ENCODE measurements at places on chromosomes 5 and 9. TPM values are rescaled to one million over a fixed set of nuclear protein-coding genes. Genes with fewer than 3 reads are reported as not detected.

Gene YTHDC2
- total RNA-seq = 37.9 TPM

DNA sequence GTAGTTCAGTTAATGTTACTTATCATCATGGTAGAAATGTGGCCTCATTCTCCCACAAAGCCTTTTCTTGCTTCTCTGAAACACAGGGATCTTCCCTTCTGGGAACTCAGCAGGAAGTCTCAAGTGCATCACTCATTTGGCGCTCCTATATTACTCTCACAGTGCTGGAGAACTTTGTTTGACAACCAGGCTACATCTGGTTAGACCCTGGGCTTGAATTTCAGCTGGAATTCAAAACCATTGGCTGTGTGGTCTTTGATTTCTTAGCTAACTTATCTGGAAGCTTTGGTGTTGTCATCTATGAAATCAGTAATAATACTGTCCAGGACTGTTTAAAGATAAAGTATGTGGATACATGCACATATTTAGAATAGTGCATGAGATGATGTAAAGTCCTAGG, 1777.1 kb downstream of the MAT2B start:
- no peak for DNase-seq
- H3K27me3 ChIP-seq = no peaks in the 10 kb centered on the region
- H3K27ac ChIP-seq = no peak overlapping the region
- no peak overlapping the region for H3K4me3 ChIP-seq

DNA sequence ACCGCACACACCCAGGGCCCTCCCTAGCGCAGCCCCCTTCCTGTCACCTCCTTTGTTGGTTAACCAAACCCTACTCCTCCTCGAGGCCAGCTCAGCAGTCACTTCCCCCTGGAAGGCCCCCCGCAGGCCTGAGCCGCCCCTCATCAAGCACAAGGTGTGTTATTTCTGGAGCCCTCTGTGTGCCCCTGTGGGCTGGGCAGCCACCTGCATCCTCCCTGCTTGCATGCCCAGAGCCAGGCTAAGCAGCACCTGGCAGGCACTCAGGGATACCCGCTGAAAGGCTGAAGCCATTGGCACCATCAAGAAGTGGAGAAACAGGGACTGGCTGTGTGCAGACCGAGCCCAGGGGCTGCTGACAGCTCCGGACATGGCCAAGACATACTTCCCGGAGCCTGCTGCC, 121.8 kb downstream of the ZNF354C start:
- no peaks in the 10 kb centered on the region for H3K36me3 ChIP-seq
- peaks cover 5% of the 10 kb centered on the region for H3K4me1 ChIP-seq
- H3K27ac ChIP-seq = no peak overlapping the region
- DNase-seq = no peak
- H3K4me3 ChIP-seq = no peak overlapping the region

DNA sequence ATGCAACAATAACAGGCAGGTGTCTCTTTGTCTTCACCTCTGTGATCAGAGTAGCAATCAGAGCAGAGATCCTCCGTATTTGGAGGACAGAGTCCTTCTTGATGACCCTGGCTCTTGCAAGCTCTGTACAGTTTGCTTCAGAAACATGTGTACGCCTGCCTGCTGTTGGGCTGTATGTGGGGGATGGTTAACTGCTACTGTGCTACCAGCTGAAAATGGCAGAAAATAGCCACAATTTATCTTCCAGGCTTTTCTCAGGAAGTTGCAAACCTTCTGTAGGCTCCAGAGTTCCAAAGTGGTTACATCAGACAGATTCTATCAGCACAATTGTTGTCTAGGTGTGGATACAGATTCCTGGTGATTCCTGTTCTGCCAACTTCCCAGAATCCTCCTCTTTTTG, 35.5 kb downstream of the DDX46 start:
- H3K36me3 ChIP-seq = peaks cover 33% of the 10 kb centered on the region
- no peak for DNase-seq
- H3K27ac ChIP-seq = no peak overlapping the region

Gene TSC1
- total RNA-seq = 38.5 TPM

DNA sequence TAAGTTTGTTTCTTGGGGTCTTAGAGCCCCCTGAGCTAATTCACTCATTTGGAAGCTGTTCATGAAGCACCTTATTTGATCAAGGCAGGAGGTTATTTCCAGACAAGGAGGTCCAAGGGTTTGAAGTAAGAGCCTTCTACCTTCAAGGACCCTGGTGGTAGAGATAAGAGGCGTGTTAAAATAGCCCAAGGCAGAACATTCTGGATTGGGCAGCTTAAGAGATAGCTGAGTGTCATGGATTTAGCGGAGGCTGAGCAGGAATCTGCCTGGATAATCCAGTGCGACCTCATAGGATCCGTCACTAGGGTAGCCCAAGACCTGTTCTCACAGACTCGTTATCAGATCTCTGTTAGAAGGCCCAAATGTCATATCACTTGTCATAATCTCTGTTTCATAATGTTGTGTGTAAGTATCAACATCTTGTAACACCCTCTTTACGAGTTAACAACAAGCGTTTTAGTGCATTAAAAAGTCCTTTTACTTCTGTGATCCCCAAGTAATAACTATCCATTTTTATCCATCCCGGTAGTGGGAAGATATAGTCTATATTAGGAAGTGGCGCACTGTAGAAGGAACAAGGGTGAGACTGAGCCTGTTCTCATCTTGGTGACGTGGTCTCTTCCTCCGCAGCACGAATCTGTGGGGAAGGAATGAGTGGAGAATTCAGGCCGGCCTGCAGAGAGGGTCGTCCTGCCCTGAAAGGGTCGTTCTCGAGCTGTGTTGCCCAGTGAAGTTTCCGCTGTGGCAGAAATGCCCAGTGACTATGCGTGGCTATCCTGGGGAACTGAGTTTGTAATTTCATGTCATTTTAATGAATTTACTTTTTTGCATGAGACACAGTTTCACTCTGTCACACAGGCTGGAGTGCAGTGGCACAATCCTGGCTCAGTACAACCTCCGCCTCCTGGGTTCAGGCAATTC, 28.8 kb downstream of the SLC25A25 start:
- H3K4me3 ChIP-seq = no peak overlapping the region
- peaks cover 56% of the 10 kb centered on the region for H3K4me1 ChIP-seq
- no peaks in the 10 kb centered on the region for H3K27me3 ChIP-seq
- H3K36me3 ChIP-seq = peaks cover 10% of the 10 kb centered on the region
- DNase-seq = no peak

DNA sequence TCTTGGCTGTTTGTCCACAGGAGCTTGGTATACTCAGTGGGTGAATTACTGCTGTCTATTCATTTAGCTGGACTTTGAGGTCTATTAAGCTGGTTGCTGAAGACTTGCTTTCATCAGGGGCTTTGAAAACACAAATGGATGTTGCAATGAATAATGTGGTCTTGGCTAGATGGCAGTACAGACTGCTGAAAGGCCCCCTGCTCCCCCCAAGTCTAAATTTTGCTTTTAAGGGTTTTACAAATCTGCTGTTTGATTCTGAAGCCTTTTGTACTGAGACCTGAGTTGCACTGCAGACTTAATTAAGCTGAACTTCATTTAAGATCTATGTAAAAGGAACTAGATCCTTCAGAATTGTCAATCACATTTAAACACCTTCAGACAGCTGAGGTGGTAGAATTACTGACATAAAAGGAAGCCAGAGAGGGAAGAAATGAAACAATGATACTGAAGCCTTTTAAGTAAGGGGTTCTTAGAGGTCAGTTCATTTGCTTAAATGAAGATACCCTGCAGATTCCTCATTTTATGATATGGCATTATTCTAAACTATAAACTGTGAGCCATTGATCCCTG, 37.3 kb downstream of the KCTD16 start:
- DNase-seq = no peak
- no peak overlapping the region for H3K27ac ChIP-seq
- peaks cover 56% of the 10 kb centered on the region for H3K27me3 ChIP-seq
- H3K4me1 ChIP-seq = peaks cover 4% of the 10 kb centered on the region
- H3K36me3 ChIP-seq = no peaks in the 10 kb centered on the region

DNA sequence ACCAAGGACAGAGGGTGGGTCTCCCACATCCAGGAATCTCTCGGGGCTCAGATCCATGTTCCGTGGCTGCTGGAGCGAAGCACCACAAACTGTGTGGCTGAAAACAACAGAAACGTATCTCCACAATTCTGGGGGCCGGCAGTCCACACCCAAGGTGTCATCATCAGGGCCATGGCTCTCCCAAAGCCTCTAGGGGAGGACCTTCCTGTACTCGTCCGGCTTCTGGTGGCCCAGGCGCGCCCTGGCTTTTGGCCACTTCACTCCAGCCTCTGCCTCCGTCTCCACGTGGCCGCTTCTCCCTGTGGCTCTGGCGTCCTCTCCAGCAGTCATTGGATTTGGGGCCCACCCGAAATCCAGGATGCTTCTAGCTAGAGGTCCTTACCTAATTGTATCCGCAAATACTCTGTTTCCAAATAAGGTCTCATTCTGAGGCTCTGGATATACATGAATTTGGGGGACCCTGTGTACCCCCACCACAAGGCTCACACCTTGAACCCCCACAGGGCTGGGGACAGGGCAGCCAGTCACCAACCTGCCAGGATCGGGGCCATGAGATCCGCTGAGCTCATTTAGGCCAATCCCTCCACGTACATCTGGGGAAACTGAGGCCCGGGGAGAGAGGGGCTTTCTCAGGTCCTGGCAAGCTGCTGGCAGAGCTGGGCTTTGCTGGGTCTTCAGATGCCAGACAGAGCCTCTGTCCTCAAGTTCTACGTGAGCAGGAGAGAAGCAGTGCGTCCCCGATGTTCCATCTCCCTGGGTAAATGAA, 158.2 kb downstream of the OLFM1 start:
- no peak overlapping the region for H3K27ac ChIP-seq
- no peaks in the 10 kb centered on the region for H3K4me1 ChIP-seq
- DNase-seq = no peak
- no peaks in the 10 kb centered on the region for H3K36me3 ChIP-seq
- no peak overlapping the region for H3K4me3 ChIP-seq

- H3K4me1 ChIP-seq = peaks cover 5% of the 10 kb centered on the region
- no peak overlapping the region for H3K27ac ChIP-seq
- peaks cover 2% of the 10 kb centered on the region for H3K27me3 ChIP-seq
- peaks cover 1% of the 10 kb centered on the region for H3K36me3 ChIP-seq
These were observed 20.2 kb upstream of the GLIS3 start for GRCh38 chr9:4320021-4320420.

DNA sequence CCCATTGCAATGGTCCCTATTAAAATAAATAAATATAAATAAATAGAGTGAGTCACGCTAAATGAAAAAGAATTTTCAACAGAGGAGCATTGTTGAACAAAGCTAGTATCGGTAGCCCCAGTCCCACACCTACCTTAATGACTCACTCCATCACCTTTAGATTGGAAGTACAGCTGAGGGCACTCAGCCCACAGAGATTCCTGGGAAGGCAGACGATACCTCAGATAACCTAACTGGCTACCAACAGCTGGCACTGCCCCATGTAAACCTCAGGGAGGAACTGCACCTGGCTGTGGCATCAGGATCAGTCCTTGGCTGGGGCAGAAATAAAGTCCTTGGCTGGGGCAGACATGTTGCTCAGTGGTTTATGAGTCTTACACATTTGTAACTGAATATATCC, 49.3 kb downstream of the SPRY4 start:
- H3K4me1 ChIP-seq = no peaks in the 10 kb centered on the region
- H3K27me3 ChIP-seq = peaks cover 7% of the 10 kb centered on the region

DNA sequence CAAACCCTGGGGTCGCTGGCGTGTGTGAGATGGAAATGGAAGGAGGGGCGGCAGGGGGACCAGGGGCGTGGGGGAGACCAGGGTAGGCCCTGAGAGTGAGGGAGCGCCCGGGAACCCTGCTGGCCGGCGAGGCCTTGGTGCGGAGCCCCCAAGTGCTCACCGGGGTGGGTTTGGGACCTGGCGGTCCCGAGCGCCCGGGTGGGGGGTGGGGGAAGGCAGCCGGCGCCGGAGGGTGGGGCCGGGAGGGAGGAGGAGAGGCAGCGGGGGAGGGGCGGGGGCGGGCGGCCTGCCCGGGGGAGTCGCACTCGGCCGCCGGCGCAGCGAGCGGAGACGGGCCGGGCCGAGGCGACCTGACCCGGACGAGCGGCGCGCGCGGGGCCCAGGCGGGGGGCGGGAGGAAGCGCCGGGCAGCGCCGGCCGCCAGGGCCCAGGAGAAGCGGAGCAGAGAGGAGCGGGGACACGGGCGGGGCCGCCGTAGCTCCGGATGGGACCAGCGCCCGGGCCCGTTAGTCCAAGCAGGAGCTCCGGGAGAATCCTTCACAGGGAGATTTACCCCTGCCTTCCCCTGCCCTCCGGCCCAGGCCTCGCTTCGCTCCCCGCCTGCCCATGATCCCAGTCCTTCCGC, at the start of gene NPR2:
Gene NPR2 (plus strand): TSS at position 295 of the 625 bp plus-strand sequence. CDS start 818 bp downstream, outside the sequence.
- DNase-seq = no peak
- H3K36me3 ChIP-seq = peaks cover 3% of the 10 kb centered on the region
- peaks cover 7% of the 10 kb centered on the region for H3K4me1 ChIP-seq
- H3K27ac ChIP-seq = no peak within 1 kb of the TSS
- no peak within 1 kb of the TSS for H3K4me3 ChIP-seq
- H3K27me3 ChIP-seq = no peaks in the 10 kb centered on the region

Gene YIPF5
- 40.5 TPM for total RNA-seq

DNA sequence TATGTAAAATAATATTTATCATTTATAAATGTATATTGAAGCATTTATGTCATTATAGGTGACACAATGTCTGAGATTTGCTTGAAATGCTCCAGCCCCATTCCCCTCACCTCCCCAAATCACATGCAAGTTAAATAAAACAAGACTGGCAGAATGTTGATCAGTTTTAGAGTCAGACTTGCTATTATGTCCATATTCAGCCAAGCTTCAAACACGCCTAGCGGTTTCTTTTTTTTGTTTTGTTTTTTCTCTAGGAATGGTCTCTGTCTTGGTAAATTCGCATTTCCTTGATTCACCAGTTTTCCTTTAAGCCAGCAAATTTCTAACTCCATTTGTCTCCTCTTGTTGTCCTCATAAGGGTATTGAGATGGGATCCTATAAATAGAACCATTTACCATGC, 153.0 kb upstream of the HMHB1 start:
- no peaks in the 10 kb centered on the region for H3K4me1 ChIP-seq
- H3K36me3 ChIP-seq = no peaks in the 10 kb centered on the region
- H3K27me3 ChIP-seq = peaks cover 14% of the 10 kb centered on the region
- no peak overlapping the region for H3K27ac ChIP-seq
- DNase-seq = no peak
- H3K4me3 ChIP-seq = no peak overlapping the region

- no peaks in the 10 kb centered on the region for H3K4me1 ChIP-seq
- H3K4me3 ChIP-seq = no peak overlapping the region
- peaks cover 3% of the 10 kb centered on the region for H3K27me3 ChIP-seq
- H3K27ac ChIP-seq = no peak overlapping the region
These were observed 115.5 kb upstream of the ACTBL2 start for GRCh38 chr5:57598097-57598496.

Gene ARL14EPL
- not detected for total RNA-seq

Gene PCDHGA10
- total RNA-seq = 0.14 TPM

DNA sequence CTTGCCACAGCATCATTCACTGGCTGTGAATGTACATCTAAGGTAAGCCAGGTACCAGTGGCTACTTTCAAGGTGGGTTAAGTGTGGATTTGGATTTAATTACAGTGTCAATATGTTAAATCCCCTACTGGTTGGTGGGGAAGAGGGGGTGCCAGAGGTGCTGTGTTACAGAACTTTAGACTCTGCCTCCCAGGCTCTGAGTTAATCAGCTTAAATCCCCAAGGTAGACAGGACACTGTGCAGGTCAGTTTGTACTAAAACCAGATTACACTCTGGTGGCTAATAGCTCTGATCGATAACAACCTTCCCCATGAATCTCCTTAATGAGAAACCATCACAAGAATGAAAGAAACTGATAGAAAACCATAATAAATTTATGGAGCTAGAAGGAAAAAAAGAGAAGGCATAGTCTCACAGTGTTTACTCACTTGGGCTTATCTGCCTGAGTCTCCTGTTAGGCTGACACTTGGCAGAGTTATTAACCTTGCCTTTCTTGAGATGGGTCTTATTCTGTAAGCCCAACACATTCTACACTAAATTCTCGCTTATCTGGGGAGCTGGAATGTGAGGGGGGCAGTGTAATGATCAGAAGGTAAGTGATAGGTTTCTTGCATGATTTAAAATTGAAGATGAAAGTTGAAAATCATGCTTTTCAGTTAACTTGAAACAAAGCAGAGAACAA, 106.8 kb downstream of the LMNB1 start:
- H3K4me3 ChIP-seq = no peak overlapping the region
- no peaks in the 10 kb centered on the region for H3K4me1 ChIP-seq
- no peak overlapping the region for H3K27ac ChIP-seq
